ENCODE measurements at places on chromosomes 3 and 15.

- no peak for DNase-seq
These were observed 20.5 kb downstream of the TRPM1 start for GRCh38 chr15:31081056-31081455.

DNA sequence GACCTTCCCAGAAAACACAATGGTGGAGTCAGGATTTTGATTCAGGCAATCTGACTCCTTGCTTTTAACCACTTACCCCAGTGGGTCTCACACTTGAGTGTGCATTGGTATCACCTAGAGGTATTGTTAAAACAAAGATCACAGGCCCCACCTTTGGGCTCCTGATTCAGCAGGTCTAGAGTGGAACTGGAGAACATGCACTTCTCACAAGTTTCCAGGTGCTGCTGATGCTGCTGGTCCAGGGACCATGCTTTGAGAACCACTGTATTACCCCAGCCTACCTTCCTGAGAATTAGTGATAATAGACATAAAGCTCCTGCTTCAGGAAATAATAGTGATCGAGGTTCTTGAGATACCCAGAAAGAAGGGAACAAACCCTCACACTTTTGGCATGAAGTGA, 466.9 kb downstream of the EPHB1 start:
- no peak for DNase-seq

DNA sequence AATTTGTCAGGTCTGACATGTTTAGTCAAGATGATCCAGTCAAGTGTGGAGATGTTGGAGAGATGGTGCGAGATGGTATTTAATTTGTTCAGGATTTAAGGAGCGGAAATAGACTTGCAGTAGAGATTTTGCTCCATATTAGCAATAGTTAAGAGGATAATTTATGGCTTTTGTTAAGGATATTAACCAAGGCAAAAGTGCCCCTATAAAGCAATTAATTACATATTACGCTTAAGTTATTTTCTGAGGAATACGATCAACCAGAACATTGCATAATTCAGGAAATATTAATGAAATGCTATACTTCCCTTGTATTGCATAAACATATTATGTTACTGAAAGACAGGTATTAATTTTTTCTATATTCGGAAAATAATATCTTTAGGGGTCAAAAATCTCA, 83.9 kb downstream of the ZIC1 start:
- no peak for DNase-seq

DNA sequence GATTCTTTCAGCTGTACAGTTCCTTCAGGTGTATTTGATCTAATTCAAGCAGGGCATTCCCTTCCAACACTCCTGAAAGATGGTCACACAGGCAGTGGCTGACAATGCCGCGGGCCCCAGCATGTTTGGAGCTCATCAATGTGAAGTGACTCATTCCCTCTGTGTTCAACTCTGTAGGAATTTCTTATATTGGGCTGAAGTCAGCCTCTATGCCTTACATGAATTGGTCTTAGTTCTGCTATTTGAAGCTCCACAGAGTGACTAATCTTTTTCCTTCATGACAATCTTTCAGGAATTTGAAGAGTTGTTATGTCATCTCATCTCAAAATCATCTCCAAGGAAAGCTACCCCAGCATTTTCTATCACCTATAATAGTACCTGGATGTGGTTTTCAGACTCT, 142.5 kb upstream of the C2CD4B start:
- DNase-seq = no peak

GRCh38 chr3:6601374-6601773, 259.5 kb upstream of the GRM7 start:
- no peak for DNase-seq

- peak; percentile 64 for DNase-seq
These were observed 43.1 kb downstream of the DNASE1L3 start for GRCh38 chr3:58167431-58168351.

DNA sequence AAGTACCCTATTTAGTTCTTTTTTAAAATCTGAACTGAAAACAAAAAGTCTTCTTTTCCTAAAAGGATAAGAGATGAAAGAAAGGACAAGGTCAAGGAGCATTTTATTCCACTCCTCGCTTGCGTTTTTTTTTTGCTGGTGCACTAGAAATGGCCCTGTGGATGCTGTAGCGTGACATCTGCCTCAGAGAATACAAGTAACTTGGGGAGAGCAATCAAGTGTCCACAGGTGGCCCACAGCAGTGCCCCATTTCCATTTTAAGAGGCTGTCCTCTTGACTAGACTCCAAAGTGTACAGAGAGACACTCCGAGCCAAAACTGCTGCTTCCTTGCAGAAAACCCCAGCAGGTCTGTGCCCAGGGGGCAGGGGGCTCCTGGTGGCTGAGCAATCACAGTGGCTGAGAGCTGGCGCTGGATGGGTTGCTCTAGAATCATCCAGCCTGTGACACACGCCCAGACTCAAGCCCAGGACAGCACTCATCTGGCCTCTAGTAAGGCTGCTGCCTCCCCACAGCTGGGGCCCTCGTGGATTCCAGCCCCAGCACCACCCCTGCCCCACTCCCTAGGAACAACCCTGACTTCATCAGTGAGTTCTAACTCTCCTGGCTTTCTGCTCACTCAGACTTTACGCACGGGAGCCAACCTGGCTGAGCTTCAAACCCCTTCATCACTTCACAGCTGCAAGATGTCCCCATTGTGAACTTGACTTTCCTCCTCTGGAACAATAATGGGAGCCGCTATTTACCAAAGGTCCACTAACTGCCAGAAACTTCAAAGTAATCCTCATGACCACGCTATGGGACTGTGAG, 71.1 kb upstream of the SPATA12 start:
- no peak for DNase-seq

Measured in activated T-cell treated with anti-CD3 and anti-CD28 coated beads for 48 hours (primary cell).